Fibroblast of lung (primary cell): ENCODE measurements at places on chromosomes 11 and 22. TPM values are rescaled to one million over a fixed set of nuclear protein-coding genes. Genes with fewer than 3 reads are reported as not detected.

- DNase-seq = no peak
Measured at GRCh38 chr22:26414347-26414746, 14.7 kb upstream of the ASPHD2 start.

- no peak for DNase-seq
Measured at GRCh38 chr11:76706667-76707066, 36.1 kb upstream of the LRRC32 start.

DNA sequence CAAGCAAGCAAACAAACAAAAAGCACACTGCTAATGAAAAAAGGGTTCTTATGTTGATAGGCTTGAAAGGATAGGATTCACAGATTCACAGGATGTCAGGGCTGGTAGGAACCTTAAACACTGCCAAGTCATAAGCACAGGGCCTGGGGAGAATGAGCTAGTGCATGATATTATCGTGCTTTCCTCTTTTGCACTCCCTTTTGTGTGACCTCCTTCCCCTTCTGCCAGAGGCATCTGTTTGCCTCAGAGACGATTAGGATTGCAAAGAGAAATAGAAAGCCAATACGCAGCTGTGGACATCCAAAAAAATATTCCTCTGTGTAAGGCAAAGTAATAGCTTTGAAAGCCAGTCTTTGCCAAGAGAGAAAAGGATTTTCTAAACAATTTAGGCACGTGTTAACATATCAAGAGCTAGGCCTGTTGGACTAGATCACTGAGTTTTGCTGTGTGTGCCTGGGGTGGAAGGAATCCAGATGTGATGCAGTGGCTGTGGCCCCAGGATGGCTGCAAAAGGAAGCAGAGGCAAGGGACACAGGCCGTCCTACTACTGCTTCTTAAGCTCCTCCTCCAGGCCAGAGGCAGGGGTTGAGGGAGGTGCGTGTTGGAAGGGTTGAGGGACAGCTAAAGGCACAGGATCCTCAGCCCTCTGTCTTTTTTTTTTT, 30.6 kb downstream of the MCHR1 start:
- DNase-seq = peak; percentile 83

DNA sequence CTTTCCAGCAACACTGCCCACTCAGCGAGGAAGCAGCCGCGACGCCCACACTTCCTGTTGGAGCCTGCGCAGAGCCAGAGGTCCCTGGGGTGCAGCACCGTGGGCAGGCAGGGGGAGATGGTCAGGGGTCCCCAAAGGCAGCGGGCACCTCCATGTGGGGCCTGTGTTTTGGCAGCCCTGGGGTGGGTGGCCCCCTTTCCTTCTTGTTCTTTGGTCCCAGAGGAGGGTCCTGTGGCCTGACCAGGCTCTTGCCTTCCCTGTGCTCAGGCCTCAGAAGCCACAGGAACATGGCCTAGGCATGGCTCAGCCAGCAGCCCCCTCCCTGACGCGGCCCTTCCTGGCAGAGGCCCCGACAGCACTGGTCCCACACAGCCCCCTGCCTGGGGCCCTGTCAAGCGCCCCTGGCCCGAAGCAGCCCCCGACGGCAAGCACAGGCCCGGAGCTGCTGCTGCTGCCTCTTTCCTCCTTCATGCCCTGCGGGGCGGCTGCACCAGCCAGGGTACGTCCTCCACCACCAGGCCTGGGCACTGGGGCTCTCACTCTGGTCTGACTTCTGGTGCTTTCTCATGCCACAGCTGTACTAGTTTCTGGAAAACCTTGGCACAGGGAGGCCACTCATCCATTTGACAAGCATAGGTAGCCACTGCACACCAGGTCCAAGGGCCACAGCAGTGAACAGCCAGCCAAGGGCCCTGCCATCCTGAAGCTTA, 47.1 kb downstream of the PISD start:
- DNase-seq = no peak

- DNase-seq = no peak
Measured at GRCh38 chr22:39616051-39616450, 45.5 kb downstream of the CACNA1I start.

DNA sequence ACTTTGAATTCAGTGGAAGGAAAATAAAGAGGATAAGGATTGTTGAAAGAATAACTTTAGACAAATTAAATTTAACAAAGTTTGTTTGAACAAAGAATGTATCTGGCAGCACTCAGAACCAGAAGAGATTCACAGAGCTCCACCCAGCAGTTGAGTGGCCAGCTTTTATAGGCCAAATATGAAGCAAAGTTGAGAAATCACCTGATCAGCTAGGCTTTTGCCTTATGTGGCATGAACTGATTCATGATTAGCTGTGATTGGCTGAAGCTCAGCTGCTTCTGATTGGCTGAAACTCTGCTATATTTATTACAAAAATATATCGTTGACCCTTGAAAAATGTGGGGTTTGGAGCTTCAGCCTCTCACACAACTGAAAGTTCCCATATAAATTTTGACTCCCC, 62.6 kb downstream of the PIWIL4 start:
- no peak for DNase-seq

GRCh38 chr11:100918551-100919500, 210.8 kb downstream of the PGR start:
- peak; percentile 26 for DNase-seq

GRCh38 chr11:47788181-47788580, 21.0 kb upstream of the FNBP4 start:
- DNase-seq = no peak

GRCh38 chr11:115360186-115360824, 143.9 kb downstream of the CADM1 start:
- DNase-seq = peak; percentile 18

DNA sequence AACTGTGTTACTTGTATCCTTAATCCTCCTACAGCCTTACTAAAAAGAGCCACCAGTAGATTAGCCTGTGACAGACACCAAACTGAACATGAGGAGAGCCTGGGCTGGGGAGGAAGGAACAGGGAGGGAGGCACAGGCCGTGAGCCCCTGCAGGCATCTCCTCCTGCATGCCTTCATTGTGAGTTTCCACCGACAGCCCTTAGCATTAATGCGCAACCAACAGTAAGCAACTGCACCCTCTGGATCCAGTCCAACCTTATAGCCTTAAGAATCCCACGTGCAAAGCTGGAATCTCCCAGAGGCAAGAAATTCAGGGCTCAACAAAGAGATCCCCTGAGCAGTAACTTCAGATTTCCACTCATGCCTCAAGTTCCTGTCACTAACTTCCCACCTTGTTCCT, 84.6 kb downstream of the ETS1 start:
- peak; percentile 88 for DNase-seq

DNA sequence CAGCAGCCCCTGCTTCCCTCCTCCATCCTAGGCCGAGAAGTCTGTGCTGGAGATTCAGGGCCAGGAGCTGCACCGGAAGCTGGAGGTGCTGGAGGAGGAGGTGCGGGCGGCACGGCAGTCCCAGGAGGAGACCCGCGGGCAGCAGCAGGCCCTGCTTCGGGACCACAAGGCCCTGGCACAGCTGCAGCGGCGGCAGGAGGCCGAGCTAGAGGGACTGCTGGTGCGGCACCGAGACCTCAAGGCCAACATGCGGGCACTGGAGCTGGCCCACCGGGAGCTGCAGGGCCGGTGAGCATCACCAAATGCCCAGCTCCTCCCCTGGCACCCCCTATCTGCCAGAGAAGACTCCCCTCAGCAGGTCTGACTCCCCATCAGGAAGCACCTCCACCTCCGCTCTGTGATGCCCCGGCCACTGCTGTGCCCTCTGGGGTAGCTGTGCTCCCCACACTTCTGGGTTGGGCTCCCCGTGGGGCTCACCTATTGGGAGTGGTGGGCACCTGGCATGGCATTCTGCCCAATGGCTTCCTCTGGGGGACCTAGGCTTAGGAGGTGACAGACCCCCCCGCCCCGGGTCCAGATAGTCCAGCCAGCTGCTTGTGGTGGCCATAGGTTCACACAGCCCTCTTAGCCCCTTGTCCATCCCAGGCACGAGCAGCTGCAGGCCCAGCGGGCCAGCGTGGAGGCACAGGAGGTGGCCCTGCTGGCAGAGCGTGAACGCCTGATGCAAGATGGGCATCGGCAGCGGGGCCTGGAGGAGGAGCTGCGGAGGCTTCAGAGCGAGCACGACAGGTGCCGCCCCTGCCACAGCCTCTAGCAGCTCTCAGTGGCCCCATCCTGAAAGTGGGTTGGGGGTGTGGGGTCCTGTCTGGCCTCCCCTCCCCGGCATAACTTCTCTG, 6.6 kb upstream of the RPS6KA4 start:
- no peak for DNase-seq

- DNase-seq = no peak
Measured at GRCh38 chr11:14396273-14396672, 37.3 kb upstream of the RRAS2 start.

DNA sequence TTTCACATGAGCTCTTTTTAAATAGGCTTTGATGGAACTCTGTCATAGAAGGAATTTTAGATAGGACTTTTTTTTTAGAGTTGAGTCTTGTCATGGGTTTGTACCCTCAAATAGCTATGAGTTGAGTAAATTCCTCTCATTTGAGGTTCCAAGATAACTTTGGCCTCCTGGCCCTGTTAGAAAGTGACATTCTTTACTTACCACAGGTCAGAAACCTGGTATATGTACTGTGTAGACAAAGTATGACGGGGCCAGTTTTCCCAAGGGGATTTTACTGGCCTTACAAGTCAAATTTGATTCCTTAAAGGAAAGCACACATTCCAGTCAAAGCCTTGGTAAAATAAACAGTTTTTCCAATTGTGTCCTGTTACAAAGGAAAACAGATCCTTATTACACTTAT, 729.3 kb upstream of the LUZP2 start:
- peak; percentile 66 for DNase-seq

DNA sequence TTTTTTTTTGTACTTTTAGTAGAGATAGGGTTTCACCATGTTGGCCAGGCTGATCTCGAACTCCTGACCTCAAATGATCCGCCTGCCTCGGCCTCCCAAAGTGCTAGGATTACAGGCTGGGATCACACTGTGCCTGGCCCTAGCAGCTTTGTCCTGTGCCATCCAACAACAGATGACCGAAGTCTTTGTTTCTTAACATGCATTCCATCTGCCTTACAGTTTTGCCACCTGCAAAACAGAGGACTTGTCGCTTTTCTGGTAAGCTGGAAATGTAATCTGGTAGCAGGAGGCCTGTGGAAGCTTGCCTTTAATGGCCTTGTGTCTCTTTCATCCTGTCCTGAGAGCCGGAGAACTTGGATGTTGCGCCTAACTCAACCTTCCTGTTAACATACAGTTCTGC, 58.7 kb upstream of the PPP6R3 start:
- no peak for DNase-seq

DNA sequence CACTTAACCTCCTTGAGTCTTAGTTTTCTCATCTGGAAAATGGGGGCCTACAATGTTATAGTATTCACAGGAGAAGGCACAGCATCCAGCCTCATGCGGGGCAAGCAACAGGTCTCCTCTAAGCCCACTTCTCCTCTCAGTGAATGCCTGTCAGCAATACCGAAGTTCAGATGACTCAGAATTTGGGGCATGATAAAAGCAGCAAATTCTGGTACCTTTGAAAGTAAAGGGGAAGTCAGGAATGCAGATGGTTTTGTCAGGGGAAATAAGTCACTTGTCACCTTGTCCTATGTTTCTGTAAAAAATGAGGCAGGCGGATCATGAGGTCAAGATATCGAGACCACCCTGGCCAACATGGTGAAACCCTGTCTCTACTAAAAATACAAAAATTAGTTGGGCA, 350.2 kb downstream of the LARGE1 start:
- DNase-seq = no peak

- peak; percentile 64 for DNase-seq
Measured at GRCh38 chr22:46377525-46378425, 42.3 kb downstream of the TRMU start.

GRCh38 chr22:20922141-20922751, 5.0 kb downstream of the CRKL start:
- no peak for DNase-seq

GRCh38 chr11:79152511-79152910, 288.3 kb downstream of the TENM4 start:
- DNase-seq = no peak

GRCh38 chr11:34208266-34209135, 103.1 kb downstream of the NAT10 start:
- no peak for DNase-seq

DNA sequence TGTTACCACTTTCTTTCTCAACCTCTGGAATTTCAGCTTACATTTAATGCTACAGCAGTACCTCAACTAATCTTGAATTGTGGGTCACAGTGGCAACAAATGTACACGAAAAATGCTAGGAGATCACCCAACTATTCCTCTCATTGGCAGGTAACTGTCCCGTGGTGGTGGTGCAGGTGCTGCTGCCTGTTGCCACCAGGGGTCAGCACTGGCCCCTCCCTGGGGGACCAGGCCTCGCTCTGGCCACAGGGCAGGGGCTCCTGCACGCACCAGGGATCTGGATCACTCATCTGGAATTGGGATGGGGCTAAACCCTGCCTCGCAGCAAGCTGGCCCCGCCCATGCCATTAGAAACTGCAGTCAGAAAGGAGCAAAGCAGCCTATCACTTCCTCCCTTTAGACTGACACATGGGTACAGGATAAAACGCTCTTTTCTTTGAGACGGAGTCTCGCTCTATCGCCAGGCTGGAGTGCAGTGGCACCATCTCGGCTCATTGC, 6.9 kb upstream of the POLDIP3 start:
- DNase-seq = peak; percentile 60

- no peak for DNase-seq
Measured at GRCh38 chr11:125078516-125079140, 15.5 kb downstream of the SLC37A2 start.

DNA sequence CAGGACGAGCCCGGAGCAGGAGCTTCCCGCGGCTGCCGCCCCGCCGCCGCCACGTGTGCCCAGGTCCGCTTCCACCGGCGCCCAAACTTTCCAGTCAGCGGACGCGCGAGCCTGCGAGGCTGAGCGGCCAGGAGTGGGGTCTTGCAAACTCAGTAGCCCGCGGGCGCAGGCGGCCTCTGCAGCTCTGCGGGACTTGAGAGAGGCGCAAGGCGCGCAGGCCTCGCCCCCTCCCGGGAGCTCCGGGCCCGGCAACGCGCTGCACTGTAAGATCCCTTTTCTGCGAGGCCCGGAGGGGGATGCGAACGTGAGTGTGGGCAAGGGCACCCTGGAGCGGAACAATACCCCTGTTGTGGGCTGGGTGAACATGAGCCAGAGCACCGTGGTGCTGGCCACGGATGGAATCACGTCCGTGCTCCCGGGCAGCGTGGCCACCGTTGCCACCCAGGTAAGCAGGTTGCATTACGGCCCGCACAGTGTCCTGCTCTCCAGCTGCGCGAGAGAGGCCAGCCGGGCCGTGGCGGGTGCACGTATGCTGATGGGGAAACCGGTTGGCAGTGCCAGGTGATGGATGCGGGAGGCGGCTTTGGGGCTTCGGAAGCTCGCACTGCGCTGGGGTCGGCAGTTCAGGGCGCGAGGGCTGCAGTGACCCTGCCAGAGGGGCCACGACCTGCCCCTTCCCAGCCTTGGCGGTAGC, 2.0 kb downstream of the SLC6A5 start:
- DNase-seq = no peak

MAPK8IP1 gene
- total RNA-seq = 6.6 and 7.4 TPM in 2 replicates

KRTAP5-10 gene
- total RNA-seq = not detected in 2 replicates

NEFH gene
- total RNA-seq = 0.17 and 0.26 TPM in 2 replicates

SHANK2 gene
- 1.3 and 11.6 TPM in 2 replicates for total RNA-seq

UPK3A gene
- not detected in 2 replicates for total RNA-seq

PLEKHB1 gene
- total RNA-seq = 0.77 and 2.5 TPM in 2 replicates

PC gene
- 10.3 and 22.8 TPM in 2 replicates for total RNA-seq

SLN gene
- not detected in 2 replicates for total RNA-seq

TMEM151A gene
- total RNA-seq = under 0.01 TPM in 2 replicates

OR2AT4 gene
- total RNA-seq = not detected in 2 replicates

OR2D2 gene
- 0.26 and 0.33 TPM in 2 replicates for total RNA-seq
